T-helper 17 cell (primary cell): ENCODE measurements at places on chromosomes 7 and 10.

DNA sequence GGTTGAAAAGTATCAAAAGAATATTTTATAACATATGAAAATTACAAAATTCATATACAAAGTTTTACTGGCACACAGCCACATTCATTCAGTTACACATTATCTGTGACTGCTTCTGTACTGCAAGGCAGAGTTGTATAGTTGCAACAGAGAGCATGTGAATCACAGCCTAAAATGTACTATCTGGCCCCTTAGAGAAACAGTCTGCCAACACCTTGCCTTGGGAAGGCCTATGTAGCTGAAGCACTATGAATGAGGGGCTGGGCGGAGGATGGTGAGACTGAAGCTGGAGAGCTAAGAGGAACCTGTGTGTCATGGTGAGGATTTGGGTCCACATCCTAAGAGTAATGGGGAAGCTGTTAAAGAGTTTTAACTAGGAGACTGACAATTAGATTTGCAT lies 35.7 kb downstream of the PDZD8 start:
- DNase-seq: no peak

GRCh38 chr7:106947244-106947728 lies 82.2 kb downstream of the PIK3CG start:
- DNase-seq: no peak

DNA sequence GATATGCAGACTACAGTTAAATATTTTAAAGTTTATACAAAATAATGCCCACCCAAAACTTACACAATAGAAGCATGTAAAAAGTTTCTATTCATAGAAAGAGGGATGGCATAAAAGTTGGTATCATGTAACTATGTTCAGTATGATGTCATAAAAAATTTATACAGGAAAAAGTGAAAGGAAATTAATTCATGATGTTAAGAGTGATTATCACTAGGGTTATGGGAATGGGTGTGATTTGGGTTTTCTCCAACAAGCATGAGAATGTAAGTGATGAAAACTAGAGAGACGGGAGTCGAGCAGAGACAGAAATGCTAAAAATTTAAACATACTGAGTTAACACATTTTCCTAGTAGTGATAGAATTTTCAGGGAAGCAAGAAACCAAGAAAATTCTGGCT lies 52.7 kb downstream of the GDI2 start:
- no peak for DNase-seq

- no peak for DNase-seq
Observed at GRCh38 chr7:25314094-25314730, 85.9 kb upstream of the NPVF start.

DNA sequence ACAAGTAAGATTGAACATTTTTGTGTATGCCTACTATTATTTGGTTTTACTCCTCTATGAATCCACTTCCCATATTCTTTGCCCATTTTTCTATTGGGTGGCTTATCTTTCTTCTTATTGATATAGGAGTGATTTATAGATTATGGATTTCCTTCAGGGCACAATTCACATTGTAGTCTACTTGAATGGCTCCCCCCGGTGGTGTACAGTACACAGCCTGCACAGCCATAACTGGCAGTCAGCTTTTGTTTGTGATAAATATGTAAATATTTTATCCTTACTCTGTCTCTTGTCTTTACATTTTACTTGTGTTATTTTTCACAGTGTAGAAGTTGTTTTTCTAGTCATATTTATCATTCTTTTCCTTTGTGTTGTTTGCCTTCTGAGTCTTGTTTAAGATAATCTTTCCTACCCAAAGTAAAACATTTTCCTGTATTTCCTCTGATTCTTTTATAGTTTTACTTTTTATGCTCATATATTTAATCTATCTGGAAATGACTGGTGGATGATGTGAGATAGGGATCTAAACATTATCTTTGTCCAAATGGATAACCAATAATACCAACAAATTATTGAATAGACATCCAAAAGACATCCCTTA lies 23.9 kb upstream of the CALD1 start:
- no peak for DNase-seq

GRCh38 chr10:12910835-12911234 lies 90.7 kb downstream of the CCDC3 start:
- no peak for DNase-seq

- no peak for DNase-seq
Observed at GRCh38 chr7:146417176-146417575, 300.6 kb downstream of the CNTNAP2 start.

DNA sequence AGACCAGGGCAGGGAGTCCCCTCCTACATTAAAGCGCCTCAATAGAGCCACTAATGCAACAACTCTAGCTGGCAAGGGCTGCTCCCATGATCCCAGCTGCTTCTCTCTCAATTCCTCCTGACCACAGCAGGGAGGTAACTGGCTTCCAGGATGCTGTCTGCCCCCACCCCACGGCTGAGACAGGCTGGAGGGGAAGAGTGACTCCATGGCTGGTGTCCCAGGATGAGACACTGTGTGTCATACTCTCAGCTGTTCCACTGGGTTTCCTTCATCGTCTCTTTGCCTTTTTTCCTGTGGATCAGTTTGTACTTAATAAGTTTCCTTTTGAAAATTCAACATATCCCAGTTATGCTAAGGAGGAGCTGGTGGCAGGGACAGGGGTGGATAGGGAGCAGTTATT lies 27.7 kb upstream of the MYH16 start:
- no peak for DNase-seq

- DNase-seq: no peak
Observed at GRCh38 chr7:102275123-102275703, 11.5 kb upstream of the SH2B2 start.

DNA sequence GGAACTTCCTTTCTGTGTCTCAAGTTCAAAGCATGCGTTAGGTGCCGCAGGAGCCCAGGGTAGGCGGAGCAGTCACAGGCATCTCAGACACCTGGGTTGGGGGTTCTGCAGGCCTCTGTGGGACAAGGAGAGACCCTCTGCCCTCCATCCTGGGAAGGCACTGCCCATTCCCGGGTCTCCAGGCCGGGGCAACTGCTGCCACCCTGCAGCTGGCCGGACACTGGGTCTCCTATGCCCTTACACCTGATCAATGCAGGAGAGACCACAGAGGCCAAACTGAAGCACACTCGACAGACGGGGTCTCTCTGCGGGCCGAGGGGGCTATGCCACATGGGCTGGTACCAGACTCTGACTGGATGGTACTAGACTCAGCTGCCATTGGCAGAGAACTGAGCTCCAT lies 36.9 kb downstream of the YKT6 start:
- no peak for DNase-seq

DNA sequence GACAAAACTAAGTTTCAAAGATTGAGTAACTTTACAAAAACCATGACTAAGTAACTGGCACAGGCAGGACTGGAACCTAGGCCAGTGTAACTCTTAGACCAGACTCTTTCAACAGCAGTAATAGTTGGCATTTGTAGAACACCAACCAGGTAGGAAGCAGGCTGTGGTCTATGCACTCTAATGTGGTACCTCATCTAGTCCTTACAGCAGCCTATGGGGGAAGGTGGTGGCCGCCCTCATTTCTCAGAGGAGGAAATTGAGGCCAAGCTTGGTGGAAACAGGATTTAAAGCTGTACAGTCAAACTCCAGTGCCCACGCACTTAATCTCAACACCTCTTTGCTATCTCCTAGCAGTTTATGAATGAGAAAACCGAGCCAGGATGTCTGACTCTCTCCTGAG lies 165.4 kb upstream of the LRGUK start:
- DNase-seq: no peak

DNA sequence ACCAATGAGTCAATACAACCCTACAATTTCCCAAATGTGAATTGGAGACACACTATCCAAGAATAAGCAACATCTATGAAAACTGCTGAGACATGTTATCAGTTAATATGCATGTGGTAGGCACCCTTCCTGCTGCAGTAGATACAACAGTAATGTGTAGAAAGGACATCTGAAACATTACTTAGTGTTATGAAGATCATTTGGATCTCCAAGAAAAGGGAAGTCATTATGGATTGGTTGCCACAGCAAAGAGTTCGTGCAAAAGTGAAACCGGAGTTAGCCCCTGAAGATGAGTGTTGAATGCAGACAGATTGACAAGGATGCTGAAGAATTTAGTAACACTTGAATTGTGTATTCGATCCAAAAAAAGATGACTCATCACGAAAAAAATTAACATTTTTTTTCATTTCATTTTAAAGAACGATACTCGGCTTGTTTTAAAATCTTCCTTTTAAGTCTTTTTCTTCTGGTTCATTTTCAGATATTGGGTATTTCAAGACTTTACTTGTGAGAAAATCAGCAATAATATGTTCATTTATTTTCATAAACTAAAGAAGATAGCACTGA lies 322.4 kb upstream of the KLF6 start:
- no peak for DNase-seq

GRCh38 chr7:19920166-19920565 lies 146.7 kb upstream of the TMEM196 start:
- DNase-seq: no peak

DNA sequence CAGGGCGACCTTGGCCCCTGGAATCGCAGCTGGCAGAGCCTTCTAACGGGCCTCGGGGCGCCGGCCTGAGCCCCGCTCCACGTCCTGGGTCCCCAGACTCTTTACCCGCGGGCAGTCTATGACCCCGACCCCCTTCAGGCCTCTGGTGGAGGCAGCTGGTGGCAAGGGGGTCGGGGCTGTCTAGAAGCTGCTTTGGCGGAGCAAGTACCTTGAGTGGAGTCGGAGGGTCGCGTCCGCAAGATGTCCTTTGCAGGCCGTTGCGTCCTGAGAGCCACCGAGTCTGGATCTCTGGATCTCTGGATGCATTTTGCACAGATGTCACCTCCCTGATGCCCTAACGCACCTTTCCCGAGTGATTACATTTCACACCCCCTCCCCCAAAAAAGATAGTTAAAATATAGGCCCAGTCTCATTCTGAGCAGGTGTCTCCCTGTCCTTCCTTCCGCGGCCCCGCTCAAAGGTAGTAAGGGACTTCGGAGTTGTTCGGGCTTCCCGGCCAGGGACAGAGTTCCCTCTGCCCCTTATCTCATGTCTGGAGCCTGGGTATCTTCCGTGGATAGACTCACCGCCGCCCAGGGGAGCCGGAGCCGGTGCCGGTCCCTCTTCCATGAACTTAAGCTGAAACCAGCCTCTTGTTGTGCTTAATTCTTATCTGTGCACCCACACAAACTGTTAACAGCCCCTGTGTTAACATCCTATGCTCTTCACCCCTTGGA lies 457 bp downstream of the ACADSB start:
- peak; percentile 10 for DNase-seq

DNA sequence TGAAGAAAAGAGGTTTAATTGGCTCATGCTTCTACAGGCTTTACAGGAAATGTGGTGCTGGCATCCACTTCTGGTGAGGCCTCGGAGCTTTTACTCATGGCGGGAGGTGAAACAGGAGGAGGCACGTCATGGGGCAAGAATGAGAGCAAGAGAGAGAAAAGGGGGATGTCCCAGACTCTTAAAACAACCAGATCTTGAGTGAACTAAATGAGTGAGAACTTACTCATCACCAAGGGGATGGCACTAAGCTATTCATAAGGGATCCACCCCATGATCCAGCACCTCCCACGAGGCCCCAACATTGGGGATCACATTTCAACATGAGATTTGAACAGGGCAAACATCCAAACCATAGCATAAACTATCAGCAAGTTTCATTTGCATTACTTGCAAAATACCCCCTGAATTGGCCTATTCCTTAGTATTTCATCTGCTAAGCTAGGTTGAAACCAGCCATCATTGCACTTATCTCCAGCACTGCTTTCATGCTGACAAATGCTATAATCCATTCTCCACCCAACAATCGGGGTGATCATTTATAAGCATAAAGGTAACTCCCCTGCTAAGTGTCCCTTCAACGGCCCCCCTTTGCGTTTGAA lies 179.0 kb downstream of the NOC3L start:
- no peak for DNase-seq

DNA sequence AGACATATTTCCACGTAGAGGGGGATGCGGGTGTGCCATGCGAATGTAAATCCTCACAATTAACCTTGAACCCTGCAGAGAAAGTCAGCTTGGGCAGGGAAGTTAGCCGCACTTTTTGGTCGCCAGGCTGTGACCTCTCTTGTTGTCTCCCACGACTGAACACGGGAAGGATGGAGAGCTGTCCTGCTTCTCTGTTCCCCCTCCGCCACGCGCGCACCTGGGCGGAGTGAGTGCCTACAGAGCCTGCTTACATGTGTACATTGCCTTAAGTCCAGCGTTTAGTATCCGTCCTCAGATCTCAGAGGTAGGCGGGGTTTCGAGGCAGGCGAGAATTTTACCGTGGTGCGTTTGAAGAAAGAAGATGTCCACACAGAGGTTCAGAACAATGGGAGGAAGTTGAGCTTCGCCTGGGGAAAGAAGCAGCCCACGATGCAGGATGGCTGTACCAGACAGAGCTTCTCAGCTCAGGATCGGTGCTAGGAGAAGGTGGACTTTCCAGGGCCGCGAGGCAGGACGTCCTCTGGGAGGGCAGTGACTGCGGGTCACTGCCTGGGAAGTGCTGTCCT lies 482 bp upstream of the ERCC6 start:
- no peak for DNase-seq

DNA sequence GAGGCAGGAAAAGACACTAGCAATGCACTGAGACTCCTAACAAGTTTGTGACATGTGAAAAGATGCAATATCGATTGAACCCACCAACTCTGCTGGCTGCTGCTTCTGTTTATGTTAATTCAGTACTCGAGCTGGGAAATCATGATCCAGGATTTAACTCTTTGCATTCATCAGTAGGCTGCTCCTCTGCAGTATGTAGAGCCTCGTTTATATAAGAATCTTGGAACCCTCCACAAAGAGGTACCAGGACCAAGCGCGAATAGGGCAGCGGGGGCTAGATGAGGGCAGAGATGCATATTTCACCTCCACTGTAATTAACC lies 7.8 kb downstream of the PRKAG2 start:
- DNase-seq: no peak

GRCh38 chr7:28075674-28076358 lies 104.8 kb downstream of the JAZF1 start:
- DNase-seq: no peak

DNA sequence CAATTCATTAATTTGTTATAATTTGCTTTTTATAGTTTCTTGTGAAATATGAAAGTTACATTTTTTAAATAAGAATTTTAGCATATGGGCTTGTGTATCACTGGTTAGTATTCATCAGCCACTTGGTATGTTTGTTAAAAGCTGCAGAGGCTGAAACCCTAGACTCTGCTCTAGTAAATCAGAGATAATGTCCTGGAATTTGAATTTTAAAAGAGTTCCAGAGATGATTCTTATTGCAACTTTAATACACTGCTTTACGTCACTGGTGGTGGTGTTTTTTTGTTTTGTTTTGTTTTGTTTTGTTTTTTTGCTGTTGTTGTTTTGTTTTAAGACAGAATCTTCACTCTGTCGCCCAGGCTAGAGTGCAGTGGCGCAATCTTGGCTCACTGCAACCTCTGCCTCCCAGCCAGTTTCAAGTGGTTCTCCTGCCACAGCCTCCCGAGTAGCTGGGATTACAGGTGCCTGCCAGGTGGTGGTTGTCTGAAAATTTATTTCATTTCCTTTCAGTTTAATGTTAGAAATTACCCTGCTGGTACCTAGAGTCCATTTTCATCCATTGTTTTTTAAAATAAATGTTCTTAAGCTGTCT lies 43.8 kb downstream of the PTPN12 start:
- DNase-seq: no peak

DNA sequence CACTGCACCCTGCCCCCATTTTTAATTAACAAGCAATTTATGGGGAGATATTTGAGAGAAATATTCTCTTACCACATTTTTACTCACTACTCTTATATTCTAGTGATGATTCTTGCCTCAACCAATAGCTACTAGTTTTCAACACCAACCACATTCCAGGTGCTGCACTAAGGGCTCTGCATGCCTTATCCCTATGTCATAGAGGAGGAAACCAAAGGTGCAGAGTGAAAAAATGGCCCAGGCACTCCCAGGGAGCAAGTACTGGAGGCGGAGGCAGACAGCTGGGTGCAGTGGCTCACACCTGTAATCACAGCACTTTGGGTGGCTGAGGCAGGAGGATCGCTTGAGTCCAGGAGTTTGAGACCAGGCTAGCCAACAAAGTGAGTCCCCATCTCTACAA lies 35.5 kb upstream of the TPST1 start:
- DNase-seq: no peak
